ENCODE measurements at places on chromosomes 6 and 20.

DNA sequence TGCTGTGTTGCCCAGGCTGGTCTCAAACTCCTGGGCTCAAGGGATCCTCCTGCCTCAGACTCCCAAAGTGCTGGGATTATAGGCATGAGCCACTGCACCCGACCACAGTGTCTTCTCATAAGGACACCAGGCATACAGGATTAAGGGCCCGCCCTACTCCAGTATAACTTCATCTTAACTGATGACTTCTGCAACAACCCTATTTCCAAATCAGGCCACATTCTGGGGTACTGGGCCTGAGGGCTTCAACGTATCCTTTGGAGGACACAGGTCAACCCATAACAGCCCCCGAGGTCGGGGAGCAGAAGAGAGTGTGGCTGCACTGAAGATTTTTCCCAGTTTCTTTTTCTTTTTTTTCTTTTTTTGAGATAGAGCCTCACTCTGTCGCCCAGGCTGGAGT is 39.7 kb downstream of the SUN5 start:
- no peak for DNase-seq

GRCh38 chr6:145427232-145427631 is 308.1 kb downstream of the EPM2A start:
- no peak for DNase-seq

GRCh38 chr20:48612335-48612734 is 215.5 kb downstream of the PREX1 start:
- no peak for DNase-seq

GRCh38 chr6:56593801-56594318 is 48.8 kb downstream of the DST start:
- no peak for DNase-seq

GRCh38 chr20:10978019-10978702 is 304.4 kb upstream of the JAG1 start:
- DNase-seq, result no peak

DNA sequence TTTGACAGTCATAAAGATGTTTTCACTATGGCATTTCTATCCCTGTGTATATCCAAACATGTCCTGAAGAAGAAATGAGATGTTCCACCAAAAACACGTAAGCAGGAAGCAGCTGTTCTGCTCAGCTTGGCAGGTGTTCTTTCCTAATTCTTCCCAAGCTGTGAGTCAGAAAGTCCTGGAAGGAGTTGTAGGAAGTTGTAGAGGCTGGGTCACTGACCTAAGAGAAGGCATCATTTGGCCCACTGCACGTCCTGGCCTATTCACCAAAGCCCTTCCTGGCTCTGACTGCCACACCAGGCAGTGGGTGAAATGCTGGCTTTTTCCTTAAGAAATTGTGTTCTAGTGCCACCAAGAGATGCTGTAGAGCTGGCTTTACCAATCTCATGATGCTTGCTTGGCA is 40.3 kb downstream of the STX11 start:
- no peak for DNase-seq

GRCh38 chr6:79543411-79543810 is 6.2 kb upstream of the LCA5 start:
- no peak for DNase-seq

DNA sequence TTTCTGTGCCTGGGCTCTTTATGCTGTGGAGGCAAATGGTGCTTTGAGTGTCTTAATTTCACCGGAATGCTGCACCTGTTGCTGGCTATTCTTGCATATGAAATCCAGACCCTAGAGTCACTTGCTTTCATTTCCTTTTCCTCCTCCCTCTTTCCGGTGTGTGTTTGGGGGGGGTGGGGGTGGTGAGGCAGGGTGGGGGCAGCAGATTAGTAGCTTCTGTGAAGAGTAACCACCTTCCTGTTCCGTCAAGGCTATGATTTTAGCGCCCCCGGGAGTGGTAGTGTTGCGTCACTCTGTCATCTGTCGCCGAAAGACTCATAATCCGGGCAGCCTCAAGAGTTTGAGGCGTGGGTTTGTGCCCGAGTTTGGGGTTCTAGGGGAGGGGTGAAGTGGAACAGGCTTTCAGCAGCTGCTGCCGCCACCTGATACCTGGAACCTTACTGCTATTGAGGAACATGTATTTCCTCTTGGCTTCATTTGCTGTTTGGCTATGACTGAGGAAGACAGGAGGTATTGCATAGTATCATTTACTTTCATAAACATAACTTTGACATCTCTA is 49.1 kb downstream of the UTRN start:
- DNase-seq, result no peak

DNA sequence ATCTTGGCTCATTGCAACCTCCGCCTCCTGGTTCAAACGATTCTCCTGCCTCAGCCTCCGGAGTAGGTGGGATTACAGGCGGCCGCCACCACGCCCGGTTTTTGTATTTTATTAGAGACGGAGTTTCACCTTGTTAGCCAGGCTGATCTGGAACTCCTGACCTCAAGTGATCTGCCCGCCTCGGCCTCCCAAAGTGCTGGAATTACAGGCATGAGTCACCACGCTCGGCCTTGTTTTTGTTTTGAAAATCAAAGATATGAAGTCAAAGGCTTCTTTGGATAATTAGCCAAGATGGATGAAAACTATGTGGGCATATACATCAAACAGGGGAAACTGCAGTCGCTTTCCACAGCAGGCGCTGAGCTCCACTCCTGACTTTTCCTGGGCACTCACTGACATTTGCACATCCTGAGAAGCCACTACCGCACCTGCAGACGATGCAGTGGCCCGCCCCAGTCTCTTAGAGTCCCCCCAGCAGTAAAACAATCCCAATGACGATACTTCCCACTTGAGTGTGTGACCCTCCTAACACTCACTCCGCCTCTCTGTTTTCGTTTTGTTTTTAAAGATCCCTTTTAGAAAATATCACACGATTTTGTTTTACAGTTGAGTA is 44.1 kb downstream of the GJA1 start:
- no peak for DNase-seq

DNA sequence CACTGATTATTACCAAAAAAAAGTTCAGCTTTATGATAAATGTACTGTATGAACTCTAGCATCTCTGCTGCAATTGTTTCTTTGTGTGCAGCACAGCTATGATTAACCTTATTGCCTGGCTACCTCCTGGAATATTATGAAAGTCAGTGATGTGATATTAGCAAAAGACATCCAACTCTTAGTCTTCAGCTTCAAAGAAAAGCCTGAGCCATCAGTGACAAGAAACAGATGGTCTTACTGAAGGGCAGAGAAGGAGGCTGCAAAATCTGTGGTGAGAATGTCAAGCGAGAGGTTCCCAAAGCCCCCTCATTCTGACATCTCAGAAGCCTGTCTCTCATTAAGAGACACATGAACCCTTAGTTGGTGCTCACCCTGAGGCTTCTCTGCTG is 89.4 kb upstream of the TNFAIP3 start:
- no peak for DNase-seq

DNA sequence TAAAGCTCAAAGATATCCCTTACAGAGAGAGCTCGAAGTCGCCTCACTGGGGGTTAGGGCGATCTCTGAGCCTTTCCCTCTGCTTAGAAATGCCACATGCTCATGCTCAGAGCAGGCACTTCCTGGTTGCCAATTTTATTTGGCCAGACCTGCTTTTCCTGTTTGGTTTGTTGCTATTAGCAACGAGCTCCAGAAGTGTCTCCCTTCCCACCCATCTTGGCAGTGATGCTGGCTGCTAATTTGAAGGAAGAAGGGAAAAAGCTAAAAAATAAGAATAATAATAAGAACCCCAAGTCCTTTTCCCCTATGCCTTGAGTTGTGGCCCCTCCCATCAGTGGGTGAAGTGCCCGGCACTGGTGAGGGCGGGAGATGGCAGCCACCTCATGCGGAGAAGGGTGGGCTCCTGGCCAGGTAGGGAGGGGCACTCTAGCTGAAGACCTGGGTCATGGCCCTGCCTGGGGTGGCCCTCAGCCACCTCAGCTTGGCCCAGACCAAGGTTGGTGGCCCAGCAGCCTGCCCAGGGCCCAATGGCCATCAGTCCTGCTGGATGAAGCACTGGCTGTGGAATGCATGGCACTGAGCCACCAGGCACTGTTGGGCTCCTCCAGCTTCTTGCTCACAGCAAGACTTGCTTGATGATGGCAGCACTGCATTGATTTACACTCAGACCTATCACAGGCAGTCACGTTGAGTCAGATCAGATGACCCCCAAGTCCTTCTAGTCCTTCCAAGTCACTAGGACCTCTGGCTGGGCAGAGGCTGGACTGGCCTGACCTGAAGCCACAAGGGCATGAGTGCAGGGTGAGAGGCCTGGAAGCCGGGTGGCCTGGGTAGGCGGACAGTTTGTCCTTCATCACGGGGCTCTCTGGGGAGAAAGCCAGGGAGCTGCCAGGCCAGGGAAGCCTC is 79.0 kb downstream of the SYNJ2 start:
- peak; percentile 68 for DNase-seq

DNA sequence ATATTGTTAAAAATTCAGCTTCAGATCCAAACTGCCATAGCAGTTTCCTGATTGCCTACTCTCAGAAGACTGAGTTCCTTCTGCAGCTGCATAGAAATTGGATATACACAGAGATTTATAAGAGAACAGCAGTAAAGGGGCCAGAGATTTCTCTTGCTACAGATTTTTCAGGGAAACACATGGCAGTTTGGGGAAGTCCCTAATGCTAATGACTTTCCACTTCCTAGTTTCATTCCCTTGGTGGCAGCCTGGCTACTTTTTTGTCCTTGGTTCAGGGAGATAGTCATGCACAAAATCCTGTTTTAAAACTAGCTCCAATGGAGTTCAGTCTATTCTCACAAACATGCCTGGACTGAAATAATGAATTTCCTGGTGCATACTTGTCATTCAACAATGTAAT is 125.3 kb upstream of the PLCB4 start:
- no peak for DNase-seq

- no peak for DNase-seq
Observed at GRCh38 chr20:45813006-45813340, 529 bp downstream of the UBE2C start.

DNA sequence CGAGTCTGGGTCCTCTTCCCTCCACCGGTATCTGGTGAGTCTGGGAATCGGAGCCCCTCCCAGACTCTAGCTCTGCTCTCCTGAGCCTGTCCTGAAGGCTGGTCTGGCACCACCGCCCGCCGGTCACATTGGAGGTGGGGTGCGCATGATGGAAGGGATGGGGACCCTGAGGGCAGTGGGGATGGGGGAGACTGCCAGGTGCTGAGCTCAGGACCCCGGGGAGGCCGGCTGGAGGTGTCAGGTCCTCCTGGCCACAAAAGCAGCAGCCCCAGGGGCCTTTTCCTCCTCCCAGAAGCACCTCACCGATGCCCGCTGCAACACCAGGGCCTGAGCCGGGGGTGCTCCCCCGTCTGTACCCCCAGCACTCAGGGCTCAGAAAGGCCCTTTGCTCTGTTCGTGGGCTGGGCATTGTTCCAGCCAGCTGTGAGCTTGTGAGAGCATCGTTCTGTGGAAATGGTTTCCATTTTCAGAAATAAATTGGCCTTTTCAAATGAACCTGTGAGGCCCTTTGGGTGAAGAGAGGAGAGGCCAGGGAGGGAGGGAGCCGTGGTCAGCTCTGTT is 2.5 kb upstream of the NPBWR2 start:
- no peak for DNase-seq

- no peak for DNase-seq
Observed at GRCh38 chr20:44080064-44080463, 106.9 kb downstream of the JPH2 start.

DNA sequence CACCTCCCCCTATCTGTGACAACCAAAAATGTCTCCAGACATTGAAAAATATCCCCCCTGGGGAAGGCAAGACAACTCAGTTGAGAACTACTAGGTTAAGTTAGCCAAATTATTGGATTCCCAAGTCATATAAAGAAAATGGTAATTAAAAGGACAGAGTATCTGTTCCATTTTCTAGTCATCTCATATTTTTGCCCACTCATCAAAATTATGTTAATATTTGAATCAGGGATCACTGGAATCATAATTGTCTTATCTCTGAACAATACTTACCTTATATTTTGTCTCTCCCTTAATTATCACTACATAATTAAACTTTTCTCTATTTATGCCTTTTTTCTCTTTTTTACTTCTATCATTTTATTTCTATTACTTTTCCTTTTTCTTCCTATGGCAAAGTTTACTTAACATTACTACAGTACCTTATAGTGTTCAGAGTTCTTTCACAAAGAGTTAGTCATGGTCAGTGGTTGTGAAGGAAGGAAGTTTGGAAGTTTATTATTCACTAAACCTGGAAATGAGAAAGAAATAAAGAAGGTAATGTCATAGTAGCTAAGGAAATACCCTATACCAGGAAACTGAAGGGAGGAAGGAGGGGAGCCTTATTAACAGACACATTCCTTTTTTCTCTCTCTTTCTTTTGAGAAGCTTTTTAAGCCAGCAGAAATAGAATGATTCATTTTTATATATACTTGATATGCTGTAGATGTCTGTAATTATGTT is 332.9 kb downstream of the COL12A1 start:
- no peak for DNase-seq

GRCh38 chr20:33650753-33651561 is 11.2 kb upstream of the C20orf144 start:
- DNase-seq, result no peak

DNA sequence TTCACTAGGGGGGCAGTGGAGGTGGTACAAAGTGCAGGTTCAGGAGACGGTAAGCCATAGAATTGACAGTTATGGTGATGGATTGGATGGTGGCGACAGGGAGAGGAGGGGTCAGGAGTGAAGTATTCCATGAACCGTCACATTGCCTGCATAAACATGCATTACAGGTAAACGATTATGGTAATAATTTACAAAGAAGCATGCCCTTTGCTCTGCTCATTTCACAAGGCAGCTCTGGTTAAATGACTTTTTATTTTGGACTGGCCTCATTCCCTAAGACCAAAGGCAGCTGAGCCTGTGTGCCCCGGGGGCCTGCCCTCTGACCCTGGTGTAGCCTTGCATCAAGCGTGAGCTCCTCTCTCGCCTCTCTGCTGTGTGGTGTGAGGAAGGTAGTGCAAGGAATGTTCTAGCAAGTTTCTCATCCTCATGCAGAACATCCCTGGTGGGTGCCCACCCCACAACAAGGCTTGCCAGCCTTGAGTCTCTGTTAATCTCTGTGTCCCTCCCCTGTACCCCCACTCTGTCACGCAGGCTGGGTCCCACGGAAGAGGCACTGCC is 59.0 kb downstream of the PPP1R14C start:
- DNase-seq, result no peak

GRCh38 chr6:43950051-43950605 is 177.1 kb downstream of the MRPL14 start:
- no peak for DNase-seq

GRCh38 chr6:26032340-26033084 is 54.7 kb upstream of the HFE start:
- no peak for DNase-seq

DNA sequence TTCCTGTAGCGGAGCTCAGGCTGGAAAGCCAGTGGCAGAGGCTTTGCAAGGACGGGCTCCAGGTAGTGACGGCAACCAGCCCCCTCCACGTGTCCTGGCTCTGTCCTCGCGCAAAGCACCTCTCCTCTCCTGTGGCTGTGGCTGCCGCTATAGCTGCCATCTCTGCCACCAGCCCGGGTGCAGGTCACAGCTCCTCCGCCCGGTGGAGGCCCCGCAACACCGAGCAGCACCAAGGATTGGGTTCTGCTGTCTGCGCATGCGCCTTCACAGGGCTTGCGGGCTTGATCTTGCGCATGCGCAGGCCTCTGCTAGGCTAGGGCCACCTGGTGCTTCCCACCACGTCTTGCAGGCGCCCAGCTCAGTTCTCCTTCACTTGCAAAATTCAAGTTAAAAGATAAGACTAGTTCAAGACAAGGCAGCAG is 625.4 kb downstream of the QKI start:
- no peak for DNase-seq

GRCh38 chr6:21955053-21955595 is 341.7 kb downstream of the PRL start:
- no peak for DNase-seq

GRCh38 chr6:154835307-154835706 is 102.1 kb downstream of the SCAF8 start:
- no peak for DNase-seq

GRCh38 chr6:167492100-167492449 is 167.2 kb downstream of the TTLL2 start:
- no peak for DNase-seq

Data from BJ (cell line).